Keratinocyte (primary cell): ENCODE measurements at places on chromosomes 5 and 9. TPM values are rescaled to one million over a fixed set of nuclear protein-coding genes. Genes with fewer than 3 reads are reported as not detected.

DNA sequence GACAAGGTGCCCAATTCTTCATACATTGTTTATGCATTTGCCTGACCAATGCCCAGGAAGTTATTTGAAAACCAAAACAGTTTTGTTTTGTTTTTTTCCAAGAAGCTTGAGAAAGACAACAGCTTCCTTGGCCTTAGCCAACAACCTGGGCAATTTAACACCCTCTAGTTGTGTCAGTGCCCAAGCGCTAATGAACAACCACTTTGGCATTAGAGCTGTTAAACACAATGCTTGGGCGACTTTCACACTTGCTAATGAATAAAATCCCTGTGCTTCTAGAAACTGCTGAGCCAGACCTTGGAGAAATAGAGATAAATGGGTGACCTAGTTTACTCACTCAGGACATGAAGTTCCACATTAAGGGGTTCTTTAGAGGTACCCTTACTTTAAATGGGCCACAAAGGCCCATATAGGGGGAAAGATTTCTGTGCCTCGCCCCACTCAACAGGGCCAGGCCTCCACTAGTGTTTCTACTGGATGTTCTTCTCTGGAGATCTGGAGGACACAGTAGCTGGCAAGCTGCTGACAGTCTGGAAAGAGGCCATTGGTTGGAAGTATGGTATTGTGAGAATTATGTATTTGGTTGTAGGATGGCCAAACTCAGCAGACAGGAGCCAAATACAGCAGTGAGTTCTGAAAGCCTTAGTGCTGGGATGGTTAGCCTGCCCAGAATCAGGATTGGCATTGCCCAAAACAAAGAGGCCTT lies 179.8 kb downstream of the DOCK8 start:
- no peak overlapping the region for H3K27ac ChIP-seq
- no peak for DNase-seq
- no peaks in the 10 kb centered on the region for H3K27me3 ChIP-seq
- no peaks in the 10 kb centered on the region for H3K4me1 ChIP-seq
- H3K36me3 ChIP-seq: no peaks in the 10 kb centered on the region
- H3K4me3 ChIP-seq: no peak overlapping the region

- no peak overlapping the region for H3K27ac ChIP-seq
- DNase-seq: no peak
- H3K27me3 ChIP-seq: no peaks in the 10 kb centered on the region
- H3K4me3 ChIP-seq: no peak overlapping the region
- no peaks in the 10 kb centered on the region for H3K36me3 ChIP-seq
- no peaks in the 10 kb centered on the region for H3K4me1 ChIP-seq
These were observed 39.3 kb downstream of the EPB41L4A start for GRCh38 chr5:112379542-112380325.

Gene LAMC3
- not detected in 3 replicates for polyA plus RNA-seq

Gene CENPK
- 3.2 to 15.4 TPM (median 7.4 TPM) in 3 replicates for polyA plus RNA-seq

DNA sequence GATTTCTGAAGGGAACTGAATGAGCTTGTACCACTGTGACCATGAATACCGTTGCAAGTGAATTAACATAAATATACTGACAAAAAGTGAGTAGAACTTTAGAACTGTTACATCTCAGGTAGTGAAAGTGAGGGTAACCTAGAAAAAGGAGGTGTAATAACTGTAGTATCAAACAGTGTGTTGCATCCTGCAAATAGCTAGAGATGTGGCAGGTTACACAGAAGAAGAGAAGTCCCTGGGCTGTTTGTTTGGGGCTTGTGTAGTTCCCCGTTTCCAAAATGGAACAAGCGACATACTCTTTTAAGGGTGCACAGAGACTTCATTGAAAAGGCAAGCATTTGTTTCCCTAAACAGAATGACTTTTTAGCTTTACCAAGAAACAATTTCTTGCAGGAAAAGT lies 214.8 kb downstream of the NR3C1 start:
- H3K4me3 ChIP-seq: no peak overlapping the region
- no peak overlapping the region for H3K27ac ChIP-seq
- H3K27me3 ChIP-seq: no peaks in the 10 kb centered on the region
- no peaks in the 10 kb centered on the region for H3K36me3 ChIP-seq

Gene CDKN2B-AS1
- polyA plus RNA-seq: 0.61 to 1.4 TPM (median 1.1 TPM) in 3 replicates

GRCh38 chr5:169728418-169728817 lies 91.3 kb downstream of the DOCK2 start:
- no peak overlapping the region for H3K4me3 ChIP-seq
- H3K4me1 ChIP-seq: no peaks in the 10 kb centered on the region
- no peaks in the 10 kb centered on the region for H3K27me3 ChIP-seq
- H3K27ac ChIP-seq: no peak overlapping the region
- H3K36me3 ChIP-seq: no peaks in the 10 kb centered on the region

Gene MLANA
- not detected in 3 replicates for polyA plus RNA-seq

Gene ZDHHC11
- polyA plus RNA-seq: 0.29 to 0.62 TPM (median 0.33 TPM) in 3 replicates

DNA sequence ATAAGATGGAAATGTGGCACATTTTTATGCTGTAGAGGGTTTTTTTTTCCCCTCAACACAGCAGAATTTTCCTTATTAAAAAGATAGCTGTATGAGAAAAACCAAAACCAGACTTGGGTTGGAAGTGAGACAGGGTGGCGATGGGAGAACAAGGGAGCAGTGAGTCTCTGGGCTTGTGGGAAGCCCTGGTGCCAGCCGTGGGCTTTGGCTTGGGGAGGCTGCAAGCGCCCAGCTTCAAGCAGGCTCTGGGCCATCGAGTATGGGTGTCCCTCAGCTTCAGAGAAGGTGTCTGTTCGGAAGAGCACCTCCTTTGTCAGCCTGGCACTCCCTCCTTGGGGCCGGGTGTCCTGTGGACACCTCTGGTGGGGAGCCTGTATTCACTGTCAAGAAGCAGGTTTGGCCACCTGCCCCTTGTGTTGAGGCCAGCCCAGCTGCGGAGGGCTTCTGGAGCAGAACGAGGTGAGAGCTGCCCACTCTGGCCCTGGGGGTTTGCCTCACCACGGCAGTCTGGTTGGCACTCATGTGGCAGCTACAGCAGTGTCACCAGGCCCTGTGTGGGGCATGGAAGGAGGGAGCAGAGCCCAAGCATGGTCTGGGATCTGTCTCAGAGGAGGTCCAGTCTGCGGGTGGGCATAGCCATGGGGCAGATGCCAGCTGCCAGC lies 37.6 kb upstream of the ANGPTL2 start:
- peaks cover 21% of the 10 kb centered on the region for H3K4me1 ChIP-seq
- H3K27ac ChIP-seq: no peak overlapping the region
- no peaks in the 10 kb centered on the region for H3K36me3 ChIP-seq
- no peak overlapping the region for H3K4me3 ChIP-seq

Gene PCDHB5
- 0.07 to 0.10 TPM (median 0.09 TPM) in 3 replicates for polyA plus RNA-seq

Gene RAPGEF6
- 6.2 to 8.7 TPM (median 6.8 TPM) in 3 replicates for polyA plus RNA-seq

Gene ANGPTL2
- 0.10 to 0.19 TPM (median 0.18 TPM) in 3 replicates for polyA plus RNA-seq

DNA sequence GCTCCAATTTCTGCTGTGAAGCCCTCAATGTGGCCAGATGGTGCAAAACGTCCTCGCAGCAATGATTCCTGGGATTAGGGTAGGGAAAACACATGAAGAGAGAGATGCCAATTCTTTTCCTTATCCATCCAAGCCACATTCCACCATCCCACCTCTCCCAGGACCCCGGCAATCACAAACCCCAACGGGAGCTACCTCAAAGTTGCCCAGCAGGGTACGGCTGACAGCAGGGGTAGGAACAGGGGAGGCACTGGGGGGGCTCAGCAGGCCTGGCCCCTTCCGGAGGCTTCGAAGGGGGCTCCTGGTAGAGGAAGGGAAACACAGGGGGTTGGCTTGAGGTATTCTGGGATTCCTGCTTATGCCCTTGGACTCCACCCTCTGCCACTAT lies 3.4 kb upstream of the STOML2 start:
- H3K27ac ChIP-seq: no peak overlapping the region
- H3K4me1 ChIP-seq: peaks cover 28% of the 10 kb centered on the region
- no peak overlapping the region for H3K4me3 ChIP-seq
- DNase-seq: no peak

GRCh38 chr5:107937204-107937603 lies 266.5 kb upstream of the EFNA5 start:
- no peaks in the 10 kb centered on the region for H3K27me3 ChIP-seq
- H3K4me3 ChIP-seq: no peak overlapping the region
- H3K27ac ChIP-seq: no peak overlapping the region

Gene PCDHB2
- 0.26 to 1.1 TPM (median 0.46 TPM) in 3 replicates for polyA plus RNA-seq

DNA sequence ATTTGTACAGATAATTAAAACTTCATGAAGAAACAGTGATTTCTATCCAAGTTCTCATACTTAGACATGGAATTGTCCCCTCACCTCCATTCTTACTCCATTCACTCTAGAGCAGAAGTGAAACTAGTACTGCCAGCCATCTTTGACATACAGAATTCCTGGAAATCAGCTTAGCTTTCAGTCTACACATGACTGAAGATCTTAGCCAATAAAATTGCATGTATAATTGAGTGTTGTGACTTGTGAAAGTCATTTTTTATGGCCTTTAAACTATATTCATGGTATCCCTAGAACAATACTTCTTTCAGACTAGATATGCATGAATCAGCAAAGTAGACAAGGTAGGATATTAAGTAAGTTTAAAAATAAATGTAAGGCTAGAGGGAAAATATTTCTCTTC lies 705.2 kb upstream of the ZNF608 start:
- DNase-seq: no peak
- H3K36me3 ChIP-seq: no peaks in the 10 kb centered on the region
- no peaks in the 10 kb centered on the region for H3K4me1 ChIP-seq
- H3K4me3 ChIP-seq: no peak overlapping the region

DNA sequence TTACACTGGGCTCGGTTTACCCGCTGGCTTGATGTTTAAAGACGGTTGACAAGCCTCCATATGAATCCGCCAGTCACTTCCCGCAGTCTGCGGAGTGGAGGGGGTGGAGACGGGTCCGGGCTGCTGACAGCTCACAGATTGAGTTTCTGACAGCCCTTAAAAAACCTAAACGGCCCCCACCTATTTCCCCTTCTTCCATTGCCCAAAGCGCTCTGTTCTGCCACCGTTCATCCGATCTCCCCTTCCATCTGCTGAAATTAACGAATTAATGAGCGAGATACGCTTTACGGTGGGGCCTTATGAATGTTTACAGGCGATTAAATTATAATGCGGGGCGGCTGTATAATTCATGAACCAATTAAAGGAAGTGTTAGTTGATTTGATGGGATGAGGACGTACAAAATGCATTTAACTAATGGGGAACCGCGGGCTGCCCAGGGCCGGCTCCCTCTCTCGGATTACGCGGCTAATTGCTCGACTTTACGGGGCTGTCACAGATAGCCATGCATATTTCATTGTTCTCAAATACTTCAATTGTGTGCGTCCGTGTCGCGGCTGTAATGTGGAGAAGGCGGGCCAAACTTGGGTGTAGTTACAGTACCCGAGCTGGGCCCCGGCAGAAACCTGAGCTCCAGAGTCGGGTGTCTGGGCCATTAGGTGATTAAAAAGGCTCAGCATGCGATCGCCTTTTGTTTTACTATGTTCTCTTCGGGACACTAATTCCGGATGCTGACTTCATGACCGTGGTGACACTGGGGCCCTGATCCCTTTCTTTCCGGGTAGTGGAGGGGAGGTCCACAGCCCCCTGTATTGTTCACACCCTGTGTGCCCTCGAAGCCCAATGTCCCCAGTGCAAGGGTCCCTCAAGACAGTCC lies 74.9 kb downstream of the GTF3C4 start:
- H3K27me3 ChIP-seq: peaks cover 41% of the 10 kb centered on the region
- H3K27ac ChIP-seq: no peak overlapping the region
- no peaks in the 10 kb centered on the region for H3K4me1 ChIP-seq
- no peaks in the 10 kb centered on the region for H3K36me3 ChIP-seq
